HepG2 (cell line): ENCODE measurements at places on chromosomes 3 and 15. TPM values are rescaled to one million over a fixed set of nuclear protein-coding genes. Genes with fewer than 3 reads are reported as not detected.

GRCh38 chr3:120928991-120929390 is 21.0 kb downstream of the STXBP5L start:
- no peaks in the 10 kb centered on the region for H3K27me3 ChIP-seq
- H3K4me1 ChIP-seq = no peaks in the 10 kb centered on the region
- H3K4me3 ChIP-seq = no peak overlapping the region
- H3K36me3 ChIP-seq = no peaks in the 10 kb centered on the region
- no peak for DNase-seq

DNA sequence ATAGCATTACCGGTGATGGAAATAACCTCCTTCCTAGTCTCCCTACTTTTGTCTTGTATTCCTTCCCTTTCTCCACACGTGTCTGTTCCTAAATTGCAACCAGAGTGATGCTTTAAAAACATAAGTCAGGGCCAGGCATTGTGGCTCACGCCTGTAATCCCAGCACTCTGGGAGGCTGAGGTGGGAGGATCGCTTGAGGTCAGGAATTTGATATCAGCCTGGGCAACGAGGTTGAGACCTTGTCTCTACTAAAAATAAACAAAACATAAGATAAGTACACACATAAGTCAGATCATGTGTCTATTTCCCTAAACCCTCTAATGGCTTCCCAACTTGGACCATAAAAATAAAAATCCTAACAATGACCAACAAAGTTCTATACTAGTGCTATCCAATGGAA is 18.4 kb downstream of the ARMC8 start:
- DNase-seq = no peak
- H3K4me3 ChIP-seq = no peak overlapping the region
- no peaks in the 10 kb centered on the region for H3K27me3 ChIP-seq
- peaks cover 3% of the 10 kb centered on the region for H3K36me3 ChIP-seq
- no peak overlapping the region for H3K27ac ChIP-seq
- no peaks in the 10 kb centered on the region for H3K4me1 ChIP-seq

GRCh38 chr15:101277038-101277822 is at the start of gene SELENOS:
Gene SELENOS (minus strand): TSS chr15:101277485. CDS start chr15:101277417, 68 bp downstream.
- DNase-seq = peak; percentile 77
- H3K36me3 ChIP-seq = peaks cover 46% of the 10 kb centered on the region
- no peaks in the 10 kb centered on the region; the same call in 1 of the 2 replicates for H3K27me3 ChIP-seq

Gene HIGD2B
- total RNA-seq = not detected in 2 replicates

Gene NRG4
- total RNA-seq = not detected in 2 replicates
